Frontal cortex (tissue), 4 donors: ENCODE measurements at places on chromosomes 1 and 21. TPM values are rescaled to one million over a fixed set of nuclear protein-coding genes. Genes with fewer than 3 reads are reported as not detected.

- no peak for DNase-seq
These were observed 77.7 kb downstream of the TOMM20 start for GRCh38 chr1:235050911-235051360.

DNA sequence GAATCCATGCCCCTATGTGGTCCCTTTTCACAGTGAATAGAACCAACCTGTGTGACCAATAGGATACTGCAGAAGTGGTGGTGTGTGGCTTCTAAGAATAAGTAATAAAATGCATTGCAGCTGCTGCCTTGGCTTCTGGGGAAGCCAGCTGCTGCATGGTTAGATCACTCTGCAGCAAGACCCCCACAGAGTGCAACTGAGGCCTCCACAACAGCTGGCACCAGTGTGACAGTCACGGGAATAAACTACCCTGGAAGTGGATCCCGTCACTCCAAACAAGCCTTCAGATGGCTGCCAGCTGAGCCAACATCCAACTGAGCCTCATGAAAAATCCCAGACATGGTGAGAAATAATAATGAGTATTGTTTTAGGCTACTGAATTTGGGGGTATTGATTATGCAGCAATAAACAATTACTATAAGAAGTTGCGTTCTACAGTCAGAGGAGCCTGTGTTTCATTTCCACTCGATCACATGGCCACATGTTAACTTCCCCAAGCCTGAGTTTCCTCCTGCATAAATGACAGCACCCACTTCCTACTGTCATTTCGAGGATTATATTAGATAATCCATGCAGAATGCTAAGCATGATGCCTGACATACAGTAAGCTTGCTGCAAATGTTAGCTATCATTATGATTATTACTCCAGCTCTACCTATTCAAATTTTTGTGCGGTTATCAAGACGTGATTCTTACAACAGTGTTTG is 20.8 kb upstream of the COG2 start:
- DNase-seq, result no peak

DNA sequence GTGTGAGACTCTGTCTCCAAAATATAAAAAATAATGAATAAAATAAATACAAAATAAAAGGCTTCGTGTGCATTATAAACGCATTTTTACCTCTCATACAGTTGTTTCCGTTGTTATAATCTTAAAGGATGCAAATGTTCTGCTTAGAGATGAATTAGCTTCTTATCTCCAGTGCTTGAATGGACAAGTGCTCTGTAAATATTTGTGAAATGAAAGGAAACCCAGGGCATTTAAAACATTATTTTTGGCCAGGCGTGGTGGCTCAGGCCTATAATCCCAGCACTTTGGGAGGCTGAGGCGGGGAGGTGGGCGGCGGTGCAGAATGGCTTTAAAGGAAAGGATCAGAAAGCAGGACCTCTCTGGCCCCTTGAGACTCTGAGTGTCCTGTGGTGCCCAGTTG is 94.5 kb downstream of the HUNK start:
- DNase-seq, result no peak

The SLAMF9 gene
- not detected for total RNA-seq

DNA sequence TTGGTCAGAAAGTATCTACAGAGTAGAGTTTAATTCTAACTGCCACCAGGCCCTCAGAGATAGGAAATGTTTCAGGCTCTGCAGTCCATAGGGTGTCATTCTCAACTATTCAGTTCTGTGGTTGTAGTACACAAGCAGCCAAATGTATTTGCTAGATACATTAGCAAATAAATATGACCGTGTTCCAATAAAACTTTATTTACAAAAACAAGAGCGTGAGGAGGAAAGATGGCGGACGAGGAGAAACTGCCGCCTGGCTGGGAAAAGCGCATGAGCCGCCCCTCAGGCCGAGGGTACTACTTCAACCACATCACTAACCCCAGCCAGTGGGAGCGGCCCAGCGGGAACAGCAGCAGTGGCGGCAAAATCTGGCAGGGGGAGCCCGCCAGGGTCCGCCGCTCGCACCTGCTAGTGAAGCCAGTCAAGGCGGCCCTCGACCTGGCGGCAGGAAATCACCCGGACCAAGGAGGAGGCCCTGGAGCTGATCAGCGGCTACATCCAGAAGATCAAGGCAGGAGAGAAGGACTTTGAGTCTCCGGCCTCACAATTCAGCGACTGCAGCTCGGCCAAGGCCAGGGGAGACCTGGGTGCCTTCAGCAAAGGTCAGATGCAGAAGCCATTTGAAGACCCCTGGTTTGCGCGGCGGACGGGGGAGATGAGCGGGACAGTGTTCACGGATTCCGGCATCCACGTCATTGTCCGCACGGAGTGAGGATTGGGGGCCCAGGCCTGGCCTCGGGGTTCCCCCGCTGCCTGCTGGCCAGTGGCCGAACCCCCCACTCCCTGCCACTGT is 286.1 kb downstream of the LRRC40 start:
- DNase-seq, result no peak

DNA sequence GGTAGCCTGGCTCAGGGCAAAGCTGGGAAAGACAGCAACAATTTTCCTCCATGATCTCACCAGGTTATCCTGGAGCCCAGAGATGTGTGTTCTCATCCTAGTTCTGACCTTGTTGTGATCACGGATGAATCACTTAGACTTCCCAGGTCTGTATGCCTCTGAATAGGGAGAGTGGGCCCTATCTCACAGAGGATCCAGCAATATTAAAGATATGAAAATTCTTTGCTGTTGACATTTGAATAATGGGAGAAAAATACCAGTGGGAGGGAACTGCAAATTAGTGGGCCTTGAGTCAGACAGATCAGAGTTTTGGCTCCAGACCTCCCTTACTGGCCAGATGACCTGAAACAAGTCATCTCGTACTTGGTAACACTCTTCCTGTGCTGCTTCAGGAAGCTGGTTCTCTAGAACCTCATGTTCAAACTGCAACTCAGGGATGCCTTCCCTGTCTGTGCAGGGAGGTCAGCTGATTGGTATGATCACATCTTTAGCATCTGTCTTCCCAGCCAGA is 32.8 kb upstream of the RNF19B start:
- DNase-seq, result no peak

- DNase-seq, result no peak
These were observed 72.1 kb downstream of the ZNF648 start for GRCh38 chr1:181989261-181989920.

The SH2D1B gene
- total RNA-seq, result not detected
